Activated CD4-positive, alpha-beta T cell treated with anti-CD3 and anti-CD28 coated beads, Interleukin-2, amount 10 ng/mL, durations not matched to agents 7 days and 5 days (primary cell): ENCODE measurements at places on chromosomes 2 and 18.

DNA sequence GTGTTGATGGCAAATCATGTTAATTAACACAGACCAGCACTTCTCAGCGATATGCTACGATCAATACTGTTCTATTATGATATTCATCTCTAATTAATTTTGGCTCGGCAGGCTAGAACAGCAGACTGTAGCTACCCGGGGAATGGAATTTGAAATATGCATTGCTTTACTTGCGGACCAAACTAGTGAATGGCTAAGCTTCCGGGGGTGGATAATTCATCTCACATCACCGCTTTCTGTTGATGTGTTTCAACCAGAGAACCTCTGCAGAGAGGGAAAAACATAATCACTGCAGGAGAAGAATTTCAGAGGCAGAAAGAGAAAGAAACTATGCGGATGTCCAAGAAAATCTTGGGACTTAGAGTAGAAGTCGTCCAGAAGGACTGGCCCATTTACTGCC is 490.9 kb downstream of the STK39 start:
- DNase-seq = no peak

GRCh38 chr18:13176847-13177246 is 41.7 kb upstream of the LDLRAD4 start:
- DNase-seq = no peak

DNA sequence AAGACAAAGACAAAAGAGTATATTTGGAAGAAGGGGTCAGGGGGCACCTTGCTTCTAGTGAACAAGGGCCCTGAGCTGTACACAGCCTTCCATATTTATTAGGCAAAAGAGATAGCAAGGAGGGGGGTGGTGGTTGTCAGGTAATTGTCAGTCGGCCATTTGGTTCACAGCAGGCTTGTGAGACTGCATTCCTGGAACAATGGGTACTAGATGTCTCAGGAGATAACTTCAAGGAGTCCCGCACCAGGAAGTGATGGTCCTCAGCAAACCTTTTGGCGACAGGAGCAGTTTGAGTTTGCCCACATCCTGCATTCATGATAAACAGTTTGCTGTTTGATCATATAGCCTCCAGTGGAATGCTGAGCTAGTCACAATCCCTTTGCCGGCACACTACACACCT is 376.4 kb upstream of the RAB12 start:
- DNase-seq = no peak

DNA sequence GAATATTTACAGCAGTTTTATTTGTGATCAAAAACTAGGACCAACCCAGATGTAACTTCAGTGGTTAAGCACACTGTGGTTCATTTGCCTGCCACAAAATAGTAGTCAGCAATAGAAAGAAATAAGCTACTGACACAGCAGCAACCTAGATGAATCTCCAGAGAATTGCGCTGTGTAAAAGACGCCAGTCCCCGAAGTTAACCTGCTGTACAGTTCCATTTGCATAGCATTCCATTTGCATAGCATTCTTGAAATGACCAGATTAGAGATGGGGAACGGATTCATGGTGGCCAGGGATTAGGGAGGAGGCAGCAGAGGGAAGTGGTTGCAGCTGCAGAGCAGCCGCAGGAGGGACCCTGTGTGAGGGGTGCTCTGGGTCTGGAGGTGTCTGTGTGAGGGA is 39.3 kb upstream of the NFATC1 start:
- no peak for DNase-seq

DNA sequence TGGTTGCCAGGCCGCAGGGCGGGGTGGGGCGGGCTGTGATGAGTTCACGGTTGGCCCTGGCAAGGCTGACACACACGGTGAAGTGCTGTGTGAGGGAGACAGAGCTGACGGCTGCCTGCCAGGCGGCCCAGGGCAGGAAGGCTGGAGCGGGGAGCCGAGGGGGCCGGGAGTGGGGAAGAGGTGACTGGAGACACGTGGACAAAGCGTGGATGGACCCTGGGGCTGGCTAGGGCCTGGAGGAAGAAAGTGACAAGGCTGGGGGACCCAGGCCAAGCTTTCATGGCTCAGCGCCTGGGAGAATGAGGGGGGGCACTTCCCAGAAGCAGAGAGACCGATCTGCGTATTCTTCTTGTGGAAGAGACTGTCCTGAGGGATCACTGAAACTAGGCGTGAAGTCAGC is 123.2 kb downstream of the DYSF start:
- DNase-seq = no peak

GRCh38 chr2:132645176-132645575 is 24.8 kb downstream of the LYPD1 start:
- no peak for DNase-seq

GRCh38 chr2:68968221-68968620 is 6.2 kb upstream of the GKN1 start:
- no peak for DNase-seq

GRCh38 chr2:230327418-230328154 is 593 bp downstream of the SP140L start:
- no peak for DNase-seq

DNA sequence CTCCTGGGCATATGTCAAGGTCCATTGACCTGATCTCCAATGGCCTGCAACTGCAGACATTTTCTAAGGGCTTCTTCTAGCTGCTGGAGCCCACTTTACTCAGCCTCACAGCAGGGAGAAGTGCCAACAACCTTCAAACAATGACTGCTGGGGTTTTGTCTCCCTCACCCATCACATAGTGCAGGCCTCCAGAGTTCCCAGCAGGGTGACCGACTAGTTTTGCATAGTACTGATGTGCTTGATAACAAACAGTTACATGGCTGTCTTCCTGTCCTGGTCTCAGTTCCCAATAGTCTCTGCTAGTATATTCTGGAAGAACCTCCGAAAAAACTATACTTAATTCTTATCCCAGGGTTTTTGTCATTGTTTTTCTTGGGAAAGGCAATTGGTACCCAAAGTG is 10.4 kb upstream of the NETO1 start:
- DNase-seq = no peak

DNA sequence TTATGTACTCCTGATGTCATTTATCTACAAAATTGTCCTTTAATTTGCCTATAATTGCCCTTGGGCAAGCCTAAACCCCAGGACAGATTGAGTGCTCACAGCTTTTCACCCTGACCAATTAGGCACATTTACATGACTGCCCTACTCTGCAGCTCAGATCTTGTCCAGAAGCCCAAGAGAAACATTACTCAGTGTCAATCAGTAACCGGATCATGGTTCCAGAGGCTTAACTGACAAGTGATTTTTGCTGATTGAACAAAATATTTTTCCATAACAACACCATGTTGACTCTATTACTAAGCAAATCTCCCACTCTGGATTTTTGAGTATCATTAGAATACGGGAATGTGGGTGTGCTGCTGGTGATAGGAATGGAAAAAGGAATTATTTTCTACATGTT is 465.4 kb upstream of the TNP1 start:
- no peak for DNase-seq

- DNase-seq = peak; percentile 46
Measured at GRCh38 chr2:43142921-43143438, 83.4 kb downstream of the ZFP36L2 start.

DNA sequence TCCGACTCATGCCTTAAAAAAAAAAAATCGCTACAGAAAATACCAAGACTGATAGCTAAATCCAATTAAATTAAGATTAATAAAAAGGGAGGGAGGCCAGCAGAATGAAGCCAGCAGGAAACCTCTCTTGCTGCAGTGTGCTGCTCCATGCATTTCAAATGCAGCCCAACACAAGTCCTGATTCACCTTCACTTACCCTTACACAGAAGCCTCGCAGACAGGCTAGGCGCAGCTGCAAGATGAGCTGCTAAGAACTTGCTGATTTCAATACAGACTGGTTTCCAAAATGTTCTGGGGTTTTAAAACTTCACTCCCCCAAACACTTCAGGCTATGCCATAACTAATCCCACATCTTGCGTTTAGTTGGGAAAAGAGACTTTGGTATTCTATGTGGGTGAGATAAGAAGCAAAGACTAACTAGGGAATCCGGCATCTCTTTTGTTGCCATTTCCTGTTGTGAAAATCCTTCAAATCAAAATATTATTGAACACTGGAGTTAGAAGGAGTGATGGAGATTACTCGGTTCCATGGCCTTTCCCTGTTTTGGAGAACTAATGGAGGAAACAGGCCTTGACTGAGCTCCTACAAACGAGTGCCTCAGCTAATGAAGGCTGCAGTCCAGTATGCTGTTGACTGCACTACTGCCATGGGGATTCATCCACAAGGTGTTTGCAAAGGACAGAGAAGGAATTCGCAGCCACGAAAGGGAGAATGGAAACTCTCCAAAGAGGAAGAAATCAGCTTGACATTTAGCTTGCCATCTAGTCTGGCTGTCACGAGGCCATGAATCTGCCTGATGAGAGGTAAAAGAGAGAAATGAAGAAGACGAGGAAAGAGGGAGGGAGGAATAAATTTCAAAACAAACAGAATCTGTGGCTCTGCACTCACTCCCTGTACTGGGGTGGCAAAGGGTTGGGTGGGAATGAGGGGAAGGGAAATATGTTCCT is 67.3 kb downstream of the CLHC1 start:
- no peak for DNase-seq

GRCh38 chr2:62856228-62857040 is 150.9 kb downstream of the EHBP1 start:
- no peak for DNase-seq

GRCh38 chr2:152738438-152738837 is 20.0 kb downstream of the ARL6IP6 start:
- no peak for DNase-seq

- no peak for DNase-seq
Measured at GRCh38 chr2:97906307-97906706, 89.4 kb downstream of the TMEM131 start.

DNA sequence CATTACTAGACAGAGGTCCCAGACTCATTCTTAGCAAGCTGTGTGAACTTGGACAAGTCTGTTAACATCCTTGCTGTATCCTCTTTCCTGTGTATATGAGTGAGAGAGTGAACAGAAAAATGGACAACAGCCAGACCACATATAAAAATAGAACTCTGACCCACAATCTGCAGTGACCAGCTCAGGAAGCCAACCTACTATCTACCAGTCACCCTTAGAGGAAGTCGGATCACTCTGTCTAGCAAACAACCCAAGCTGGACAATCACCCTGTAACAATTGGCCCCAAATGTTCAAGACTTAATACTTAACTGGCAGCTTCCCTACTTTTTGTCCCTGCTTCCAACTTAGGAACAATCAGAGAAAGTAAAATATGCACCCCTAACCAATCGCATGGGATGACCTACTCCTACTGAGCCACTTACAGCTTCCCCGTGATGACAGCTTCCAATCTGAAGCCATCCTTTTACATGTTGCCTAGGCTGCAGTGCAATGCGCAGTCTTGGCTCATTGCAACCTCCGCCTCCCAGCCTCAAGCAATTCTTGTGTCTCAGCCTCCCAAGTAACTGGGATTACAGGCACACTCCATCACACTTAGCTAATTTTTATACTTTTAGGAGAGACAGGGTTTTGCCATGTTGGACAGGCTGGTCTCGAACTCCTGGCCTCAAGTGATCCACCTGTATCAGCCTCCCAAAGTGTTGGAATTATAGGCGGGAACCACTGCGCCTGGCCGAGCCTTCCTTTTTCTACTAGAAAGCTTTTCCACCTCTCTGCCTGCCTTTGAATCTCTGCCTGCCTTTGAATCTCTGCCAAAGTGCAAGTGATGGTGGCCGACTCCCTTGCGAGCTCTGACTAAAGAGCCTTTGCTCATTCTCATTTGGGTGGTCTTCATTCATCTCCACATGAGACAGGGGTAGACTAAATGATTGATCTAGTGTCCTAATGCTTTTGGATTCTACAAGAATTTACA is 158.3 kb upstream of the NDUFV2 start:
- no peak for DNase-seq

GRCh38 chr2:169928463-169928864 is 101.2 kb downstream of the UBR3 start:
- peak; percentile 22 for DNase-seq

DNA sequence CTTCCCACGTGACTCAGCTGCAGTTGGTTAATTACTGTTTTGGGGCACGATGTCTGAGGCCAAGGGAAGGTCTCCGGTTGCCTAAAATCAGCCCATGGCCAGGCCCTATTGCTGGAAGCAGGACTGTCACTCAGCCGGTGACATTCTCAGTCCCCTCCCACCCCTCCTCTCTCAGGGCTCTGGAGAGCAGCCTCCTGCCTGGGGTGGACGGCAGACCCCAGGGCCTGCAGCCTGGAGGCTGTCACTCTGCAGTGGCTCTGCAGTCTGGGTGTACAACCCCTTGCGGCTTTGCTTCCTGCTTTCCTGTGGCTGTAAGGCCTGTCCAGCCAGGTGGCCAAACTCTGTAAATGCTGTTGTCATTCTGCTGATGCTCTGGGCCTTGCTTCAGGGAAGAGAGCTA is 32.8 kb downstream of the ZBTB7C start:
- DNase-seq = no peak

- no peak for DNase-seq
Measured at GRCh38 chr2:196823750-196824522, 14.8 kb upstream of the C2orf66 start.

DNA sequence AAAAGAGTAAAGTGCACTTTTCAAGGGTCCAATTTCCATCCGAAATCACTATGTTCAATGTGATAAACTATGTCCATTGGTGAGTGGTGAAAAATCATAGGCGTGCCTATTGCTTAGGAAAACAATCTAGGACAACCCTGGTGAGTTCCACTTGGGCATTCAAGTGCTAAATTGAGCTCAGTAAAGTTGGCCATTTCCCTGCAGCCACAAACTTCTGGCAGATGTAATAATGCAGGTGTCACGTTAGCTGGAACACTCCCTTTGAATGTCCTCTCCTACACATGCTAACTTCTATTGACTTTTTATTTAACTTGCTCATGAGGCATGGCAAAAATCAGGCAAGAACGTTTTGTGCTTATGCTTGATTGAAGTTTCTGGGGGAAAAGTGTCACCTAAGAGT is 67.1 kb downstream of the CPS1 start:
- no peak for DNase-seq

- DNase-seq = no peak
Measured at GRCh38 chr18:78305789-78306188, 673.8 kb upstream of the SALL3 start.

DNA sequence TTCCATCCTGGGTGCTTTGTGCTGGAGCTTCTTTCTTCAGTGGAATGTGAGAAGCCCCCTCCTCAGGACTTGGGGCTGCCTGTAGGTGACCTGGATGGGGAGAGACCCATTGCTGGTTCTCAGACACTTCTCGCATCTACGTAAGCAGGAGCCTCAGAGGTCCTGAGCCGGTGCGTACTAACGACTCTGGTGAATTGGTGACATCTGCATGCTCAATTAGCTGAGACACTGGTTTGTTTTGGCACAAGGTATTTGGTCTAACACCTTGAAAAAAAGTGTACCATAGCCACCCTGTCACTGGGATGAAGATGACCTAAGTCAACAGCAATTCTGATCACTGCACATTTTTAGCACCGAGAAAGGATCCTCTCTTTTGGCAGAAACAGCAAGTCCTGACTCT is 57.7 kb downstream of the LRRC30 start:
- no peak for DNase-seq

DNA sequence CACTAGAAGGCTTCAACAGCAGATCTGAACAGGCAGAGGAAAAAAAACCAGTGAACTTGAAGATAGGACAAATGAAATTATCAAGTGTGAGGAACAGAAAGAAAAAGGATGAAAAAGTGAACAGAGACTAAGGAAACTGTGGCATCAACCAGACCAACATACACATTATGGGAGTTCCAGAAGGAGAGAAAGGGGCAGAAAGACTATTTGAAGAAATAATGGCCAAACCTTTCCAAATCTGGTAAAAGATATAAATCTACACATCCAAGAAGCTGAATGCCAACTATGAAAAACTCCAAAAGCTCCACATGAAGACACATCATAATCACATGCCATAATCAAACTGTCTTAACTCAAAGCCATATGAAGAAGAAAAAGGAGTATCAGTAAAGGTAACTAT is 79.8 kb downstream of the ROCK1 start:
- no peak for DNase-seq
